ENCODE measurements at places on chromosomes 5 and 9. TPM values are rescaled to one million over a fixed set of nuclear protein-coding genes. Genes with fewer than 3 reads are reported as not detected.

The ZDHHC11B gene
- polyA plus RNA-seq = 3.3 TPM

The ABL1 gene
- polyA plus RNA-seq = 82.3 TPM

The IGFBPL1 gene
- polyA plus RNA-seq = 0.80 TPM

The NR4A3 gene
- 0.37 TPM for polyA plus RNA-seq

The ECM2 gene
- 14.8 TPM for polyA plus RNA-seq

The ZBTB6 gene
- 17.2 TPM for polyA plus RNA-seq

The PRSS3 gene
- 0.93 TPM for polyA plus RNA-seq

The TRPM3 gene
- polyA plus RNA-seq = 13.4 TPM

The LVRN gene
- polyA plus RNA-seq = 0.52 TPM

The CENPK gene
- 35.8 TPM for polyA plus RNA-seq

GRCh38 chr9:103078581-103078980 lies 83.4 kb downstream of the CYLC2 start:
- DNase-seq = no peak

- peak; percentile 32 for DNase-seq
Observed at GRCh38 chr9:3181049-3181953, 337.4 kb upstream of the PUM3 start.

DNA sequence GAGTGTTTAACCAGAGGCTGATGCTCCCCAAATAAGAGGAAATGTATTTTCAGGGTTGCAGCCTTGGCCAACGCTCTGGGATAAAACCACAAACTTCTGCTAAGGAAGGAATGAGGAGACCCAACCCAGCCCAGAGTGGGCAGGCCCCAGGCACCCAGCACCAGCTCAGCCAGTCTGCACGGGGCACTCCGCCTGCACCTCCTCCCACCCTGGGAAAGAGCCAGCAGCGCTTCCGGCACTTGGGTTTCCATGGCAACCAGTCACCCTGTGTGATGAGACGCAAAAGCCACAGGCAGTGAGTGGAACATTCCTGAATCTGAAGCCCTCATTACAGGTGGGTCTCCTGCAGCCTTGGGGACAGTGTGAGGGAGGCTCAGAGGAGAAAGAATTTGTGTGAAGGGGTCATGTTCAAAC lies 85.2 kb upstream of the ZBTB43 start:
- DNase-seq = no peak

DNA sequence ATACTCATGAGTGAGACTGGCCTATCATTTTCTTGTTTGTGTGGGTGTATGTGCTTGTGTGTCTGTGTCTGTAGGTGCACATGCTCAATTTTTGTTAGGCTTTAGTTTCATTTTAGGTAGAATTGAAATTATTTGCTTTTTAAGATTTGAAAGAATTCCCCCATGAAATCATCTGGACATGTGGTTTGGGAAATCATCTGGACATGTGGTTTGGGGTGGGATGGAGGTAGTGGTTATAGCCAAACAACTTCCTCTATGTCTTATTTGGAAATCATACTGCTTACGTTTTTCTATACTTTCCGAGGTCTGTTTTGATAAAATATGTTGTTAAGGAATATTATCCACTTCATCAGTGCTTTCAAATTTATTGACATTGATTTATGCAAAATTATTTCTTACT lies 485.4 kb upstream of the CLINT1 start:
- no peak for DNase-seq

DNA sequence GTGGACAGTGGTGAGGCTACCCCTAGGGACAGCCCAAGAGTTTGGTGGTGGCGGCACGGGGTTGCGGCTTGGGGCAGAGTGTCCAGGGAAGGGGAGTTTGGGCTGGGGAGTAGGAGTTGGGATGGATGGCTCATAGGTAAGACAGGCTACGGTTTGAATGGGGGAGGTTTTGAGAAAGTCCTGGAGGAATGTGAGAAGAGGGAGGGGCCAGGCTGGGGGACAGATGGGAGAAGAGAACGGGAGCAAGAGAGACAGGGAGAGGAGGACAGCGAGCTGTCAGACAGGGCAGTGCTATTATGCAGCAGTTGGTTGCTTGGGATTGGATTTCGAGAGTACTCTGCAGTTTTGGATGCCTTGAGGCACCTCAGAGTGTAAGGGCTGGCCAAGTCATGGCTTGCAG lies 24.5 kb downstream of the PSD2 start:
- DNase-seq = no peak

DNA sequence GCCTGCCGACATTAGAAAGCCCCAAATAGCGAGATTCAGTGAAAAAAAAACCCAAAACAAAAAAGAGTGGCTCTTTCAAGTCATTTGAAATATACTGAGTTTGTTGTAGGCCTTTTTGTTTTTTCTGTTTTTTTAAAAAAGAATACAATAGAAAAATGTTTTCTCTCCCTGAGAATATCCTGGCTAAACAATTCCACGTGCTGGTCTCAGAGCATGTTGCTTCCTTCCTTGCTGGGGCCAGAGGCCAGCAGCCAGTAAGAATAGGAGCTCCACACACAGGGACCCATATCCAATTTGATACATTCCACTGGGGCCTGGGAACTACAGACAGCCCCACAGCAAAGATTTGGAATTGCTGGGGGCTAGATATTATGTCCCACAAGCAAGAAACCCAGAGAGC lies 191.4 kb downstream of the HSPA4 start:
- no peak for DNase-seq

- DNase-seq = no peak
Observed at GRCh38 chr9:31585158-31585557, 799.3 kb upstream of the ACO1 start.

- no peak for DNase-seq
Observed at GRCh38 chr9:88954066-88954465, 37.2 kb upstream of the S1PR3 start.

- no peak for DNase-seq
Observed at GRCh38 chr9:137048655-137049543, 2.9 kb upstream of the NPDC1 start.

GRCh38 chr5:162068412-162068811 lies 839 bp downstream of the GABRG2 start:
- DNase-seq = peak; percentile 45

DNA sequence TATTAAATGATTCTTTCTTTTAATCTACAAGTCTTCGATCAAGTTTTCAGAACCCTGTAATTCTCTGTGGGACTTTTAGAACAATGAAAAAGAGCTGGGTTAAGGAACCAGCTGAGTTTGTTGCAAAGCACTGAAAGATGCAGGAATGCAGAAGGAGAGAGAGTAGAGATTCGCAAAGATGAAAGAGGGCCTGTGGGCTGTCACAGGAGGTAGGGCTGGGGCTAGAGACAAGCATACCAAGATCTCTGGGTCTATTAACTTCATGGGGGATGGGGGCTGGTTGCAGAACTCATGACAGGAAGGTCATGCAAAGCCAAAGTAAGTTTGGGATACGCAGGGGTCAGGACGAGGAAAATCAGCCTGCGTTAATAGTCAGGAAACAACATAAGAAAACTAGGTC lies 81.8 kb downstream of the LURAP1L start:
- DNase-seq = no peak

DNA sequence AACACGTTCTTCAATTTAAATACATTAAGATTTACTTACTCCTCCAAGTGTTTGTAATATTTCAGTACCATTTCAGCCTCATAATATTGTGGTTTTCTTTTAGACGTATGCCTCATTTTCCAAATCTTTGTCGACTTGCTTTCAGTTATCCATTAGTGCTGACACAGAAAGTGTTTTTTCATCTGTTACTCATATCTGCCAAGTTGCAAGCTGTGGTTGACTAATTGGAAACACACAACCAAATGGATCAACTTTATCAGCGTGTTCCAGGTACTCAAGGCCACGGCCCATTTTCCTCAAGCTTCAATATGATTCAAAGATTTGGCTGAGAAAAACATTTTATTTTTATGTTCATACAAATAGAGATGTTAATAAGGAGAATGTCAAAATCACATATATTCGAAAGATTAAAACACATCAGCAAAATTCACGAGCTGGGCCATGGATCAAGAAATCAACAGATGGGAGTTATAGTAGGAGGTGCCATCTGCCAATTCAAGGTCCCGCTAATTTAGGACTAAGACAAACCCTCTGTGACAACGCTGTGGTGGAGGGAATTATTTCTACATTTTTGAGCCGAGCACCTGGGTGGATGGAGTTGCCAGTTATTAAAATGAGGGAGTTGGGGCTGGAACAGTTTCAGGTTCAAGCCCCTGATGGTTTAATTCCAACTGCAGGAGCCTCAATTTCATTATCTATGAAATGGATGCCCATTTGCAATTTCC lies 27.2 kb upstream of the CCNJL start:
- no peak for DNase-seq

DNA sequence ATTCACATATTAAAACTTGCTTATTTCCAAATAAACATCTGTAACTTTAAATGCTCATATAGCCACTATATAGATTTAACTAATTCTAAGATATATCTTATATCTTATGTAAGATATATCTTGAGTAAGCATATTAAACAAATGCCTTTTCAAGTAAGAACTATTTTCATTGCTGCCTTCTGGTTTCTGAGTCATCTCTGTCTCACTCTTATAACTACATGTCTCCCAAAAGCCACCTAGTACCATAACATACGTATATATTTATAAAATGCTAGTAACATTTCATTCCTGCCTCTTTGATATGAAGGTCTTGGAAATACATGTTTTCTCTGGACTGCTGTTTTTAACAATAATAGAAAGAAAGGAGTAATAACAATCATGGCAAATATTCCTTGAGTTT lies 429.5 kb downstream of the DTWD2 start:
- DNase-seq = no peak

GRCh38 chr5:530001-530955 lies 6.0 kb upstream of the SLC9A3 start:
- DNase-seq = no peak

GRCh38 chr5:146221234-146221633 lies 17.8 kb downstream of the RBM27 start:
- no peak for DNase-seq

GRCh38 chr9:20788526-20789451 lies 104.7 kb downstream of the FOCAD start:
- DNase-seq = no peak

GRCh38 chr9:80796632-80797031 lies 892.7 kb downstream of the TLE1 start:
- DNase-seq = no peak

- no peak for DNase-seq
Observed at GRCh38 chr5:1277331-1277730, 17.5 kb downstream of the TERT start.

DNA sequence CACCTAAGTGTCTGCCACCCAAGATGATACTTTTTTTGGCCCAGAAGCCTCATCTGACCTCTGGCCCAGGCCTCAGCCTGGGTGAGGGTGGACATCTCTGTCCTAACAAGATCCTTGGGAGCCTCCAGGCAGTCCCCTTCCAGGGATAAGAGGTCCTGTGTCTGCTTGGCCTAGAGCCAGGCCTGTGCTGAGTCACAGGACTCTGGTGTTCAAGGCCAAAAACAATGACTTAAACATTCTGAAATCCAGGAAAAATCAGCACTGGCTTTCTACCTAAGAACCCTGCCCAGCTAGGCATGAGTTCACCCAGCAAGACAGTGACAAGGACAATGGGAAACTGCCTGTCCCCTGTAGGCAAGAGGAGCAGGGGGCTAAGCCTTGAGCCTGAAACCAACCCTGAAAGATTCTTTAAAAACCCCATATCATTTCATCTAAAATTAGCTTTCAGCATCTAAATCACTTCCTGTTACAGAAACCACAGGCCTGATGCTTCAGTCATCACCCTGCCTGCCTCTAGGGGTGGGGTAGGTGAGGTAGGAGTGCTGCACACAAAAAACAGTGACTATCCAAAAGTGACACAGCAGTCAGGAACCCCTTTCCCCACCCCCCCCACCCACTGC lies 29.9 kb downstream of the CSF2 start:
- no peak for DNase-seq

DNA sequence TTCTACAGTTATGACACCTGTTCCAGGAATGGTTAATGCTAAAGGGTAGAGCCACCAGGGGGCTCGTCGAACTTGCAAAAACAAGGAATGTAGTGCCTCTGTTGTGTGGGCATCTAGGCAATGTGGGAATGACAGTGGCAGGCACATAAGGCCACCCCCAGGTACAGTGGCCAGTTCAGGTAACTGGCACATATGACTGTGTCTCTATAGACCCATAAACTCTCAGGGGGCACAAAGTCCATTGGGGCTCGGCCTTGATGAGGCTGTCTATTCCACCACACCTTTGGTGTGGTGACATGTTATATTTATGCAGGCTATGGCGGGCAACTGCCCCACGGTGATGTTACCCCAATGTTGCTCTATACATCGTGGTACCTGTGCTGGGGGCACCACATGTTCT lies 59.6 kb upstream of the FAM120A start:
- DNase-seq = no peak

- no peak for DNase-seq
Observed at GRCh38 chr5:31131381-31131891, 62.0 kb upstream of the CDH6 start.

- no peak for DNase-seq
Observed at GRCh38 chr5:78793907-78794662, 145.5 kb upstream of the LHFPL2 start.

GRCh38 chr9:99867536-99867935 lies 38.9 kb upstream of the STX17 start:
- no peak for DNase-seq

GRCh38 chr5:167819406-167819805 lies 472.0 kb upstream of the WWC1 start:
- no peak for DNase-seq

GRCh38 chr9:125889476-125890419 lies 142.6 kb downstream of the PBX3 start:
- DNase-seq = no peak

DNA sequence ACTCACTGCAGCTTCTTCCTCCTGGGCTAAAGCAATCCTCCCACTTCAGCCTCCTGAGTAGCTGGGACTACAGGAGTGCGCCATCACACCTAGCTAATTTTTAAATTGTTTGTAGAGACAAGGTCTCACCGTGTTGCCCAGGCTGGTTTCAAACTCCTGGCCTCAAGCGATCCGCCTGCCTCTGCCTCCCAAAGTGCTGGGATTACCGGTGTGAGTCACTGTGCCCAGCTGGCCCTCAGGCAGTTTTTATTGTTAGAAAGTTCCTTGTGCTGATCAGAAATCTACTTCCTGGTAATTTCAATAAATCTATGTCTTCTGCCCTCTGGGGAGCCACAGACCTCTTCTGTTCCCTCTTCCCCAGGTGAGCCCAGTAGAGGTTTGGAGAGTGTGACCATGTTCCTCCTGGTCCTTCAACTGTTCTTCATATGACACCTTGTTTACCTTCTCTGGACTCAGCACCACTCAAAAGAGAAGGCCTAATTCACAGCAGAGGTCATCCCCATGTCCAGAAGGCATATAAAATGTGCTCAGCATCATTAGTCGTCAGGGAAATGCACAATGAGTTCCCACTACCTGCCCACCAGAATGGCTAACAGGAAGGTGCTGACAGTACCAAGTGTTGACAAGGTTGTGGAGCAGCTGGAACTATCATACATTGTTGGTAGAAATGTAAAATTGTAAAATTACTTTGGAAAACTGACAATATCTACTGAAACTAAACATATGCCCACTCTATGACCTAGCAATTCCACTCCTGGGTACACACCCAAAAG lies 10.4 kb downstream of the TMOD1 start:
- DNase-seq = no peak

GRCh38 chr5:35988529-35988928 lies 2.7 kb downstream of the UGT3A1 start:
- DNase-seq = no peak

DNA sequence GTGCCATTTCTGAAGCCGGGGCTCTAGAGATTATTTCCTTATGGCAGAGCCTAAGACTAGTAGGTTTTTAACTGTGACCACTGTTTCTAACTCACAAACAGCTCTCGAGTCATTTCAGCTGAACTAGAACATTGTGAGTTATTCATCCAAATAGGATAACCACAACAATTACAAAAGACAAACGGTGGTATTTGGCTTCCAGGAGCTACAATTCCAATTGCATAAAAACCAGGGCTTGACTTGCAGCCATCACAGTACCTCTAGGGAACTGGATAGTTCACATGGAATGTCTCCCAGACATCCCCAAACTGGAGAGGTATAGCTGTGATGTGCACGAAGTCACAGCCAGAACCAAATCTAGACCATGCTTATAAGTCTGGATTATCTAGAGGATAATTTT lies 224.8 kb downstream of the FAM114A2 start:
- DNase-seq = no peak

Data from right renal pelvis (tissue), 4 donors.